ENCODE measurements at places on chromosomes 11 and 22.

DNA sequence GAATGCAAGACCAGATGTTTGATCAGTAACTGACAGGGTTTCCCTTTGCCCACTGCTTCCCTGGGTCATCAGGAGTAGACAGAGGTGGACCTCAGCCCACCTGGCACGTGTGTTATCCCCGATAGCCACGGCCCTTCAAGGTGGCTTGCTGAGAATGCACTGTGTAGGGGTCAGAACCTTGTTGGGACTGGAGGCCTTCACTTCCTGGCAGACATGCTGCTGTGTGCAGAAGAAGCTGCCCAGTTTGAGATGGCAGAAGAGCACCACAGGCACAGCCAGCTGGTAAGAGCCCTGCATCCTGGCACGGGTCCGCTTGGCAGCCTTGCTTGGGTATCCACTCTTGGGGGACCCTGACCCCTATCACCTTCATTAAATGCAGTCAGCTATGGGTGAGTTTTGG, 81.8 kb downstream of the SFI1 start:
- DNase-seq = no peak

DNA sequence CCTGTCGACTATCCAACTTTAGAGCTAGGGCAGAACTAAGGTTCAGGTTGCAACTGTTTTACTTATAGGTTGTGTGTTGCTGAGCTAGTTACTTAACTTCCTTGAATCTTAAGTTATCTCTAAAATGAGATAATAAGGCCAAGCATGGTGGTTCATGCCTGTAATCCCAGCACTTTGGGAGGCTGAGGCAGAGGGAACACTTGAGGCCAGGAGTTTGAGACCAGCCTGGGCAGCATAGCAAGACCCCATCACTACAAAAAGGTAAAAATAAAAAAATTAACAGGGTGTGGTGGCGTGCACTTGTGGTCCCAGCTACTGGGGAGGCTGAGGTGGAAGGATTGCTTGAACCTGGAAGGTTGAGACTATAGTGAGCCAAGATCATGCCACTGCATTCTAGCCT, 2.1 kb downstream of the ACCS start:
- DNase-seq = no peak

- no peak for DNase-seq
Measured at GRCh38 chr11:68164437-68164836, 43.2 kb upstream of the CHKA start.

DNA sequence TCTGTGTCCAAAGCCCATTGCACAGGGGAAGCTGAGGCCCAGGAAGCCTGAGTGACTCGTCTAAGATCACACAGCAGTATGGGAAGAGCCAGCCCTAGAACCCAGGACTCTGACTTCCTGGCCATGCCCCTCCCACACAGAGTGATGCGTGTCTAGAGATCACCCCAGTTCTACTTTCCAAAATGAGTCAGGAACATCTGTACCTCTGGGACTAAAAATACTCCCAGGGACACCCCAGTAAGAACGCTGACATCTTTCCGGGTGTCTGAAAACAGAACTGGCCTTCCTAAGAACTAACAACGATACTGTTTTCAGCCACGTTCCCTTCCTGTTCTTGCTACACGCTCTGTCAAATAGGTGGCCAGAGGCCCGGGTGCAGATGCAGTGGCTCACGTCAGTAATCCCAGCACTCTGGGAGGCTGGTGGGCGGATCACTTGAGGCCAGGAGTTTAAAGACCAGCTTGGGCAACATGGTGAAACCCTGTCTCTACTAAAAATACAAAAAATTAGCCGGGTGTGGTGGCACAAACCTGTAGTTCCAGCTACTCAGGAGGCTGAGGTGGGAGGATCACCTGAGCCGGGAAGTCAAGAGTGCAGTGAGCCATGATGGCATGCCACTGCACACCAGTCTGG, 21.7 kb upstream of the PDGFB start:
- no peak for DNase-seq

DNA sequence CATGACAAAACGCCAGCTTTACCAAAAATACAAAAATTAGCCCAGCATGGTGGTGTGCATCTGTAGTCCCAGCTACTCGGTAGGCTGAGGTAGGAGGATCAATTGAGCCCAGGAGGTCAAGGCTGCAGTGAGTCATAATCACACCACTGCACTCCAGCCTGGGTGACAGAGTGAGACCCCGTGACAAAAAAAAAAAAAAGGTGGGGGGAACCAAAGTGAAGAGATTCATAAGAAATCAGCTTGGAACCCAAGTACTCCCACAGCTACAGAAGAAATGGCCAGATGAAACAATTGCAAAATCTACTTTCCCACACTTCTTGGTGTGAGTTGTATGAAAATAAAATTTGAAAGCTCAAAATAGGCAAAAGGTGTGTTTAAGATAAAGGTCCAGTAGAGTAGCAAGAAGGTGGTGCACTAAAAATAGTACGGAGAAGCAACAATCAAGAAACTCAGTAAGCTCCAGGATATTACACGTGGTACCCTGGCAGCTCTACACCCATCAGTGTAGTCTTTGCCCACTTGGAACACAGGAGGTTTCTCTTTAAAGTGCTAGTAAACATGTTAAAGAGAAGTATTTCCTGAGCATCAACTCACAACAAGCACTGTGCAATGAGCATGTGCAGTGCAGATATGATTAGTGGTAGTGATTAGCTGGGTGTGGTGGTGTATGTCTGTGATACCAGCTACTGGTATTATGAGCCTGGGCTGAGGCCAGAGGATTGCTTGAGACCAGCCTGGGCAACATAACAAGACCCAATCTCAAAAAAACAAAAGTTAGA, 5.3 kb downstream of the HARBI1 start:
- DNase-seq = no peak

GRCh38 chr11:112524798-112525197, 264.1 kb upstream of the PLET1 start:
- no peak for DNase-seq

DNA sequence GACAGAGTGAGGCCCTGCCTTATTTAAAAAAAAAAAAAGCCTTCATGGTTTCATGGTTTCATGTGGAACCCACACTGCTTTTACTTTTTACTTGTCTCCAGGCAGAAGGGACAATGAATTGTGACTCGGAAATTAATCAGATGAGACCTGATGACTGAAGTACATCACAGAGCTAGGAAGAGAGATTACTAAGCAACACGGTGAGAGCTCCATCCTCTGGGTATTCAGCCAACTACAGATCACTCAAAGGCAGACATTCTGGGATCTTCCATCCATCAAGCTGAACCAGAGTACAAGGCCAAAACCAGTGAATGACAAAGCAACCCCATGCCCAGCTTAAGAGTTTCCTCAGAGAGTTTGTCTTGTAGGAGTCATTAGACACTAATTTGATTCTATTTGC, 433.2 kb downstream of the SOX6 start:
- DNase-seq = no peak

DNA sequence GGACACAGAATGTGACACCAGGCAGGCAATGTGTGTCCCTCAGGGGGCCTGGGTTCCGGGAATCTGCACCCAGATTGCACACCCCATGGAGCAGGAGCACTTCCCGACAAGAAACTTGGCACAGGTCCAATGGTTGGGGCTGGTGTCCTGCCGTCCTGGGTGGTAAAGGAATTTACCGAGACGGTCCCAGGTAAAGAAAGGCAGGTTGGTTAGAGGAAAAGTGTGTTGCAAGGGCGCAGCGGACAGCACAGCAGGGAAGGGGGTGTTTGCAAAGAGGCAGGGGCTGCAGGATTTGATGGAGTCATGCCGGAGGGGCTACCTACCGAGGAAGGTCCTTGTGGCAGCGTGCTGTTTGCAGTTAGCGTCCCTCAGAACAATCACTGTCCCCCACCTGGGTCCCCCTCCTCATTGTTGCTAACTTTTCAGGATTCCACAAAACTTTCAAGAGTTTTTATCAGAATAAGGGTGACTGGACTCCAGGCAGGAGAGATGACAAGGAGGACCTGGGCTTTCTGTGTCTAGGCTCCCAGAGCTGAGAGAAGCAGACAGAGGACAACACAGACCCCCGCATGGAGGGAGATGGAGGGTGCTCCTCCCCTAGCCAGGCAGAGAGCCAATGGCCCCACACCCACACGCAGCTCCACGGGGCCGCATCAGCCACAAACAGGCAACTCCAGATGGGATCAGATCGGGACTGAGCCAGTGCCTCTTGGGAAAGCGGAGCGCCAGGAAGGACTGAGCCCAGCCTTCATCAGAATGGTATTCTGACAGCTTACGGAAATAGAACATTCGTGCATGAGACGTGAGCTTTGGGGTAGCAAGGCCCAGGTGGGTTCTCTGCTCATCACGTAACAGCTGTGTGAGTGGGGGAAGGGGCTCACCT, 1423.9 kb downstream of the BRD1 start:
- no peak for DNase-seq

GRCh38 chr11:91947215-91947820, 277.3 kb upstream of the FAT3 start:
- no peak for DNase-seq

- no peak for DNase-seq
Measured at GRCh38 chr22:23168391-23169042, 11.8 kb upstream of the BCR start.

GRCh38 chr22:37518509-37519267, 527 bp downstream of the CARD10 start:
- DNase-seq = no peak

- no peak for DNase-seq
Measured at GRCh38 chr11:111604392-111605009, 2.3 kb downstream of the SIK2 start.

GRCh38 chr11:33773404-33773986, 825 bp downstream of the FBXO3 start:
- DNase-seq = no peak

DNA sequence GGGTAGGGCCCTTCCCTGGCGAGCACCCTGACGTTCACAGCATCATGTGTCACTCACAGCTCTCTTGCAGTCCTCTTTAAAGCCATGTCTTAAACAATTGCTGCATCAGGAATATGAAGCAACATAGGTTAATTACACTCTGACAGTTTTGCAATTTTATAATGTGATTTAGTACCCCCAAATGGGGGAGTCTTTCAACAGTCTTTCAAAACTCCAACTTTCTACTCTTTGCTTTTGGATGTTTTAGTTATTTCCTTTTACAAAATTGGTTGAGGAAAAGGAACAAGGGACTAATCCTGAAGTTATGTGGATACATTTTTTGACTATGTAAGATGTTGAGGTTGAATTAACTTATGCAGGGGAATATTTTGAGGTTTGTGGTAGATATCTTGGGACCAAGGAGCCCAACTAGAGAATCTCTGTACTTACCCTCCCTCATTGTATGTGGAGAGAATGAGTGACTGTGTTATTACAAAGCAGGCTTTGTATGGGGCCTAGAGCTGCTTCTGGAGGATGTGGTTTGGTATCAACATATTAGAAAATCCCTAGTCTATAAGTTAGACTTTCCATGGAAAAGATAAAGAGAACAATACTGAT, at the start of gene MMP8:
Gene MMP8, minus strand, starts transcription at position 51 of the 597 bp plus-strand sequence. CDS start 99 bp downstream, outside the sequence.
- no peak for DNase-seq

DNA sequence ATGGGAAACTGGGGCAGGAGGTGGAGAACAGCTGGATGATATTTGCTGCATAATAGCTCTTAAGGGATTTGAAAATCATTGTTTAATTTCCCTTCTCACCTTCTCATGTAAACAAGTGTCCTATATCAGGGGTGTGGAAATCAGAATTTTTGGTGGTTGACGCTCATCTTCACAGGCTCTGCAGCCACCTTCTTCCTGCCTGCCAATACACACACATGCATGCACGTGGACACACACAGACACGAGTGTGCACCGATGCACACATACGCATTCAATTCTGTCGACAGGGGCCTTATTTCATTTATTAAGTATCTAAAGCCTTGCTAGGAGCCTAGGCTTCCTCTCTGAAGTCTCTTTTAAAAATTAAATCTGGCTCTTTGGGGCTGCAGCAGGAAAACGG, 349.4 kb upstream of the NCAM1 start:
- DNase-seq = no peak

DNA sequence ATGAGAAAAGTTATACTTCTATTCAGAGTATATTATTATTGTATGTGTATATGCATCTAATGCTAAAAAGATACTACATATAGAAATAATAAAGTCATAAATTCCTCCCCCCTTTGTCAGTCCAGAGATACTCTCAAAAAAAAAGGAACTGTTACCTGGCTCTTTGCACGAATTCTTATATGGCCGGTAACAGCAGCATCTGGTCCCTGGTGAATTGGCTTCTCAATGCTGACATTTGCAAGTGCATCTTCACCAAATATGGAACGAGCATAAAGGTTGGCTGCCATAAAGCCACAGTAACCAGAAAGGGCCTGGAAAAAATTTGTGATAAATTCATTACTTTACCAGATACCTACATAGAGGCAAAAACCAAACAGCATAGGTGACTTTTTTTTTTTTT, 41.2 kb downstream of the COPB1 start:
- no peak for DNase-seq

DNA sequence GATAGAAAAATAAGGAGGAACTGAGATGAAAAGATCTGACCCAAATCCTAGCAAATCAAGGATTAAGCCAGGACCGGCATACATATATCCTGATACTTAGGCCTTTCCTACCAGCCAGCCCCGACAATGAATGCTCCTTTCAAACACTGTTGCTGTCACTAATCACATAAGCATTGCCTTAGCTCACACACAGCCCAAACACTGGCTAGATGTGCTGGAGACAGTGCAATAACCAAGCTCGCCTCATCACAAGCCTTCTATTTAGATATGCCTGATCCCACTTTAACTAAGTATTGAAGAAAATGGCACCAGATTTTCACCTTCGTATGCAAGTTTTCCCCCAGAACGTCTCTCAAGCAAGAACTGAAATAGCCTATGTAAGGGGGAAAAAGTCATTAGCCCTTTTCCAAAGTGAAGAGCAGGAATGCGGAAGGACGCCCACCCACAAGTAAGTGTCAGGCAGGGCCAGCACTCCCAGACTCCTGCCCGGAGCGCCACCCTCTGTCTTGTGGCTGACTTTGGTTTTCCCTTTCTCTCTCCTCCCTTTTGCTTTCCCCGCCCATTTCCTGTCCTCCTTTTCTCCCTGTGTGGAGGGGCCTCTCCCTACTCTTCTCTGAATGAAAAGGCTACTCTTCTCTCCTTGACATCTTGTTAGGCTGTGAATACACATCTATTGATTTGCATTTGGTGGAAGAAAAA, 8.9 kb upstream of the OPCML start:
- no peak for DNase-seq

GRCh38 chr11:121829159-121829643, 286.8 kb downstream of the BLID start:
- DNase-seq = no peak

GRCh38 chr11:129447654-129448239, 72.1 kb downstream of the BARX2 start:
- DNase-seq = no peak

DNA sequence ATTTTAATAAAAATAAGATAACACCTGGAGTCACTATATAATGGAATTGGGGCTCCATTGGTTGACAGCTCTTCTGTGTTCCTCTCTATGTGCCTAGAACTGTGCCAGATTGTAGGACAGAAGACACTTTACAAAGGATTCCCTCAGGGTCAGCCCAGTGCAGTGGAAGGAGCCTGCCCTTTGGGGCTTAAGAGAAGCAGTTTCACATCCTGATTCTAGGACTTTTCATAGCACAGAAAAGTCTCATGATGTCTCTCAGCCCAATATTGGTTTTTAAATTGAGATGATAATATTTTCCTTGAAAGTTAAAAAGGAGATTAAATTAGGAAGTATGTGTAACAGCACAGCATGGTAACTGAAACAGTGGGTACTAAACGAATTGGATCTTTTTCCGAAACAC, 7.1 kb downstream of the PLAAT4 start:
- no peak for DNase-seq

GRCh38 chr11:35158701-35159510, 19.9 kb downstream of the CD44 start:
- no peak for DNase-seq

GRCh38 chr11:127061947-127062346, 61.4 kb upstream of the KIRREL3 start:
- DNase-seq = no peak

- DNase-seq = no peak
Measured at GRCh38 chr11:36407356-36407755, 102.7 kb downstream of the TRAF6 start.

GRCh38 chr11:27968461-27968860, 139.5 kb downstream of the KIF18A start:
- no peak for DNase-seq
